Activated naive CD4-positive, alpha-beta T cell treated with anti-CD3 and anti-CD28 coated beads for 36 hours (primary cell): ENCODE measurements at places on chromosomes 6 and 20. TPM values are rescaled to one million over a fixed set of nuclear protein-coding genes. Genes with fewer than 3 reads are reported as not detected.

GRCh38 chr6:7426447-7427169 lies 37.0 kb downstream of the RIOK1 start:
- DNase-seq: peak; percentile 10

GRCh38 chr6:130760006-130760405 lies 67.2 kb upstream of the SMLR1 start:
- DNase-seq: no peak

DNA sequence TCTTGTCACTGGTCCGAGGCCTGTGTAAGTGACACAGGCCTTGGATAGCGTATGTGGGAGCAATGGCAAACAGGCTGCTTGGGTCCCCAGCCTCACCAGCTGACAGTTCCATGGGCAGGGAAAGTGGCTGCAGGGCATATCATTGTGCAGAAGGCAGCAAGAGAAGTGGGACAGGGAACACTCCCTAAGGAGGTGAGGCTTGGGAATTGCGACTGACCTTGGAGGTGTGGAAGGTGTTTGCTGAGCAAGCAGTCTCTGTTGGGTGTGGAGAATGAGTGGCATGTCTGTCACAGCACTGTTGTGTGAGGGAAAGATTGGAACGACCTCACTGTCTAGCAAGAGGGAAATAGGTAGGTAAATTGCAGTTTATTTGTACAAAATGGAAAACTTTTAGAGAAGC lies 16.8 kb downstream of the POFUT1 start:
- DNase-seq: no peak

RAD21L1 gene
- not detected for total RNA-seq

DNA sequence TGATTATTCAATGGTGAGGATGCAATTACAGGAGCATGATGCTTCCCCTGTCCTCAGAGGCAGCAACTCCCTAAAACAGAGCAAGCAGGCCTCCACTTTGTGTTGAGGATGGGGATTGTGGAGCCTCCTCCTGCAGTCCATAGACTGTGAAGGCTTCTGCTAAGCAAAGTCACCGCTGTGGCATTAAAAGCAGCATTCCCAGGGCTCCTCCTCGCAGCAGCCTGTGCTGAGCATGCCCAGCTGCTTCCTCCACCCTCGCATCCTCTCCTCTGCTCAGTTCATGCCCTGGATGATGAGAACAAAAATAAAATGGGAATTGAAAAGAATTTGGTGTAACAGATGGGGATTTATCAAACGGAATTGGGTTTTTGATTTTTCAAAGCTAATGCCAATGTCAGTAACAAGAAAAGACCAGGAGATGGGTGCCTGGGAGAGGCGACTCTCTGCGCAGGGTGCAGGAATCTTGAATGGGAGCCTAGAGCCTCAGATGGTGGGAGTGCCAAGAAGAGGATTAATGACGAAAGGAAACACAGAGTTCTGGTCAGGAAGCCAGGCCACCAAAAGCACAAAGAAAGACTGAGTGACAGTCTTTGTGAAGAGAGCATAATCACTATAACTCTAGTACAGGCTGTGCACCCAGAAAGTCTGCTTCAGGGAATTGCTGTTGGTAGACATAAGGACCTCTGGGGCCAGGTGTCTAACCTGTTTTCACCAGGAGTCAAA lies 347.6 kb downstream of the TPBG start:
- no peak for DNase-seq

SLC13A3 gene
- total RNA-seq: not detected

GRCh38 chr6:160788806-160789205 lies 86.8 kb downstream of the PLG start:
- no peak for DNase-seq

- DNase-seq: no peak
Measured at GRCh38 chr6:137190583-137191094, 17.2 kb upstream of the IL22RA2 start.

GRCh38 chr6:47476781-47477496 lies 650 bp upstream of the CD2AP start:
- DNase-seq: no peak

TSHZ2 gene
- 34.1 TPM for total RNA-seq

DNA sequence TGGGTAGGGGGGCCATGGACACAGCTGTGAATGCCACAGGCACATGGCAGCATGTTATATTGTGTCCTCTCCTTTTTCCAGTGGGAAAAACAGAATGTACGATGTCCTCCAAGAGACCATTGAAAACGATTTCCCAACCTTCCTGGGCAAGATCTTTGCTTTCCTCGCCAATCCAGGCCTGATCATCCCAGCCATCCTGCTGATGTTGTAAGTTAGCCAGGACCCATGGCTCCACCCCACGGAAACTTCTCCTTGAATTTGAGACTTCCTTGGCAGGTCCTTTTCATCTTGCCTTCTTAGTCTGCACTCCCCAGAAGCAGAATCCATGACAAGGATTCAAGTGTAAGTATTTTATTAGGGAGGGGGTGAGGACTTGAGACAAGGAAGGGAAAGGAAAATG lies 28.2 kb upstream of the NOP56 start:
- no peak for DNase-seq

- no peak for DNase-seq
Measured at GRCh38 chr20:48754292-48754691, 73.5 kb downstream of the PREX1 start.

ATAT1 gene
- total RNA-seq: 7.5 TPM

REM1 gene
- total RNA-seq: not detected

EEF1E1 gene
- 65.2 TPM for total RNA-seq

IL17A gene
- not detected for total RNA-seq

DNA sequence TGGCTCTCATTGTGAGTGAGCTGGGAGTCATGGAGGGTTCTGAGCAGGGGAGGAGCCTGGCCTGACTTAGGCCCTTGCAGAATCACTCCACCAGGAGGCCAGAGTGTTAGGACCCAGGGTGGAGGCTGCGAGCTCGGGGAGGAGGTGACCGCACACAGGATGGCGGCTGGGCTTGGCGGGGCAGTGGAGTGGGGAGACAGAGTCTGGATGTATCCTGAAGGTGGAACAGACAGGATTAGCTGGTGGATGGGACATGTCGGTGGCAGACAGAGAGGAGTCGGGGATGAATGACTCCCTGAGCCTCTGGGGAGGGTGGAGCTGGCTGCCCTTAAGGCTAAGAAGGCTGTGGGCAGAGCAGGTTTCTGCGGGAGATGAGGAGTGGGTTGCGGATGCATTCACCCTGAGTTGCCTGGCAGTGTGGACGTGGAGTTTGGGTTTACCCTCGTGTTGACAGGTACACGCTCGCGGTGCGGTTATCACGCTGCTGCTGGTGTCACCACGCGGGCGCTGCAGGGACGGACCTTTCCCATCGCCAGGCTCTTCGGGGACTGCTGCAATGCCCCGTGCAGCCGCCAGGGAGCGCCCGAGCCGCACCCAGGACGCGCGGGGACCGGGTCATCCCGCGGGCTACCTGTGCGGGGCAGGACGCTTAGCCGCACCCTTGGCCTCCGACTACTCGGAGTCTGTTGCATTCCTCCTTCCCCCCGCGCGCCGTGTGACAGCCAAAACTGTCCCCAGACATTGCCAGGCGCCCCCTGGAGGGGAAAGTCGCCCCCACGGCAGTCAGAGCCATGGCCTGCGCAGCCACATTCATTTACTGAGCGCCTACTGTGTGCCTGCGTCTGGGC lies 43.0 kb upstream of the PTGIS start:
- DNase-seq: peak; percentile 83

CRISP2 gene
- not detected for total RNA-seq

PEX7 gene
- 6.4 TPM for total RNA-seq

SNX3 gene
- 65.7 TPM for total RNA-seq

CFB gene
- total RNA-seq: 0.74 TPM

DNA sequence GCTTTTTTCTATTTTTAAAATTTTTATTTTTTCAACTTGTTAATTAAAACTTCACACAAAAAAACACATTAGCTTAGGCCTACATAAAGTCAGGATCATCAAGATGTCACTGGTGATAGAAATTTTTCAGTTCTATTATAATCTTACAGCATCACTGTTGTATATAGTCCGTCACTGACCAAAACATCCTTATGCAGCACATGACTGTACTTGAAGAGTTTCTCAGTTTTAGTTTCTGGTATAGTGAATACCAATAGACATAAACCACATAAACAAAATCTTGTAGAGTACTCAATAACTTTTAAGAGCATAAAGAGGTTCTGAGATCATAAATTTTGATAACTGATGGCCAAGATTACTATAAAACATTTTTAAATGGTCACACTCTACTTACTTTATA lies 71.8 kb downstream of the ASCC3 start:
- no peak for DNase-seq

GRCh38 chr6:149053848-149054558 lies 263.5 kb upstream of the TAB2 start:
- DNase-seq: no peak

DNA sequence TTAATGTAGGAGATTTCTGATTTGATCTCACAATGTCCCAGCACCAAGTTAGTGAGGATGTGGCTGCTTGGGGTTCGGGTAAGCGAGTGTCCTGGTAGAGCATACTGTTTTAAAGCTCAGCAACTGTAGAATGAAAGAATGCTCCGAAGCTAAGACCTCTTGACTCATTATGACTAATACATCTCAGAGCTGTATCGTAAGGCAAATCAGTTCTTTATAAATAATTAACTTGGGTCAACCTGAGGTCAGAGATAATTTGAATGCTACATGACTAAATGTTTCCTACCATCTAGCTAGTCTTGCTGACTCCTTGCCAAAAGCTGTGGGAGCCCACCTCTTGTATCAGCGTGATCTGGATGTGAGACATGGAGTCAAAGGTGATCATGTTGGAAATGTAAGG lies 128.8 kb upstream of the PDE7B start:
- DNase-seq: no peak

DNA sequence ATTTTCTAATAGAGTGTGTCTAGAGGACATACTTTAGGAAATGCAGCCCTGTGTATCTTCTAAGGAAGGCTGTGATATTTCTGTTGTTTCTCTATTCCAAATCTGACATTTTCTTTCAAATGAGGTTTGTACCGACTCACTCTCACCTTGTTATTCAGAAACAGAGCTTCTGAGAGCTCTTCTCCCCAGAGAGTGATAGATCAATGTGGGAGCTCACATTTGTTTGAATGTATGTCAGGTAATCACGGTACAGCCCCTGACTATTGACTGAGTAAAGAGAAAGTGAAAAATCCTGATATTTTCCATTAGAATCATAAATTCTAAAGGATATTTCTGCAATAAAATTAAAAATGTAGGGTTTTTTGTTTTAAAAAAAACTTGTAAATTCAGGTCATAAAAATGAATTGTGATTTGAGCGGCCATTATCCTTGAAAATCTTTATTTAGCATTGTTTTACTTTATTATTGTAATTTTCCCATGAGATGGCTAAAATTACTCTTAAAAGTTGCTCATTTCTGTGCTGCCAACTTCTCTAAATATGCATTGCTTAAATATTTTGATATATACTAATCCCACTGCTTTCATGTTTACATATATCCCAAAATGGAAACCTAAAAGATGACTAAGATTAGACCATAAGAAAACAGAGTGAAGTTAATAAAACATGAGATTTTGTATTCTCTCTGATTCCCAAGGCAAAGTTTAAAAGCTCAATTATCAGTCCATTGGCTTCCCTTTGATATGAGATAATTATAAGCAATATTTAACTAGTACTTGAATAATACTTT lies 1226.8 kb upstream of the CITED2 start:
- DNase-seq: no peak

DNA sequence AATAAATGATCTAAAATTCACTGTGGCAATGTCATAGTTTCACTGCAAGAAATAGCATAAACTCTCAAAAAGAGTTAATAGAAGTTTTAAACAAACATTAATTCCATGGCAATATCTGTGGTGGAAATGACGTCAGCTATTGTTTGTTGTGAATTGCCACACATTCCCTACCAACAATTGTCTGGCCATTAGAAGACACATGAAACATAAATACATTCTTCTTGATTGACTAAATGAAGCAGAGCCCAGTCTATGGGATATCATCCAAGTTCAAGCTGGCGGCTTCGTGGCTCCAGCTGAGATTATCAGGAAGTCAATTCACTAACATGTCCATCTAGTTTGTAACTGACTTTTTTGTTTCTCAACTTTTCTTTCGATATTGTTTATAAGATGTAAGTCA lies 369.0 kb downstream of the ARHGAP18 start:
- no peak for DNase-seq

DNA sequence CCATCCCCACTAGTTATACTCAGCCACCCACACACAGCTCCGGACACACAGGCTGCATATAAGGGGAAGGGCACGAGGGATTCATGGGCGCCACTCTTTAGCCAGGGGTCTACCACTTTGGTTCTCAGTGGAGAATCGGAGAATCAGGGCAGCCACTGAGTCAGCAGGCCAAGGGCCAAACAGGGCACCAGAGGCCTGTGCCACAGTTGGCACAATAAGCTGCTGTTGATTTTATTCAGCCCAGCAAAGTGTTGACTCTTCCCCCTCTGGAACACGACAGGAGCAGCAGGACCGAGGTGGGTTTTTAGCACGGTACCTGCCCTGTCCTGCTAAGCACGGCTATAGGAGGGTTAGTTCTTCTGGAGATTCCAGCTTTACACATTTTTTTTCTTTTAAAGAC lies 48.3 kb downstream of the GJA10 start:
- no peak for DNase-seq

- DNase-seq: no peak
Measured at GRCh38 chr6:52482903-52483670, 62.9 kb downstream of the EFHC1 start.

DNA sequence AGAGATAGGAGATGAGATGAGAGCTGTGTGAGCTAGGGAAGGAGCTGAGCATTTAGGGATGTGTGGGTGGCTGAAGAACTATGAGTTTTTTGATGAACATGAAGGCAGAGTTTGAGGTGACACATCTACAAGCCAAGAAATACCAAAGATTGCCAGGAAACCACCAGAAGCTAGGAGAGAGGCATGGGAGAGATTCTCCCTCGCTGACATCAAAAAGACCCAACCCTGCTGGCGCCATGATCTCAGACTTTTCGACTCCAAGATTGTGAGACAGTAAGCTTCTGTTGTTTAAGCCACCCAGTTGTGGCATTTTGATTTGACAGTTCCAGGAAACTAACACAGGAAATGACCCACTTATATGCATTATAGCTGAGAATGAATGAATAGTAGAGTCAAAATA lies 790.9 kb downstream of the TFAP2A start:
- DNase-seq: no peak

GRCh38 chr20:48015141-48015910 lies 230.0 kb upstream of the SULF2 start:
- no peak for DNase-seq

- no peak for DNase-seq
Measured at GRCh38 chr20:64037498-64038213, 1.7 kb downstream of the C20orf204 start.

DNA sequence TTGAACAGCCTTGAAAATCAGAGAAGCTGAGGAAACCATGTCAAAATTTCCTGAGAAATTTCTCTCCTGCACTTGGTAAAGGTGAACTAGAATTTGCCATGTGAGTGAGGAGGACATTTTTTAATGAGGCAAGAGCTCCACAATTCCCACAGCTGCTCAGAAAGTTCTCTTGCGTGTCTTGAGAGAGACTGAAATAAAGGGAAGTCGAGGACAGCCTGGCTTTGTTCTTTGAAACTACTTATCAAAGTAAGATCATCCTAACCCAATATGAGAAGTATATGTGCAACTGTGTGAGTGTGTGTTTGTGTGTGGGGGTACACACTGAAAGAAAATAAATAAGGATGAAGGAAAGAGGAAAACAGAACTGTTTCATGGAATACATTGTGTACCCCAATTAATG lies 163.4 kb downstream of the SLC24A3 start:
- no peak for DNase-seq
